NCI-H1092 (cell line): ENCODE measurements at places on chromosomes 13 and 19.

GRCh38 chr19:15432018-15432494 lies 13.3 kb upstream of the AKAP8L start:
- DNase-seq = no peak

- DNase-seq = no peak
Observed at GRCh38 chr19:21611659-21612402, 106.4 kb downstream of the ZNF429 start.

DNA sequence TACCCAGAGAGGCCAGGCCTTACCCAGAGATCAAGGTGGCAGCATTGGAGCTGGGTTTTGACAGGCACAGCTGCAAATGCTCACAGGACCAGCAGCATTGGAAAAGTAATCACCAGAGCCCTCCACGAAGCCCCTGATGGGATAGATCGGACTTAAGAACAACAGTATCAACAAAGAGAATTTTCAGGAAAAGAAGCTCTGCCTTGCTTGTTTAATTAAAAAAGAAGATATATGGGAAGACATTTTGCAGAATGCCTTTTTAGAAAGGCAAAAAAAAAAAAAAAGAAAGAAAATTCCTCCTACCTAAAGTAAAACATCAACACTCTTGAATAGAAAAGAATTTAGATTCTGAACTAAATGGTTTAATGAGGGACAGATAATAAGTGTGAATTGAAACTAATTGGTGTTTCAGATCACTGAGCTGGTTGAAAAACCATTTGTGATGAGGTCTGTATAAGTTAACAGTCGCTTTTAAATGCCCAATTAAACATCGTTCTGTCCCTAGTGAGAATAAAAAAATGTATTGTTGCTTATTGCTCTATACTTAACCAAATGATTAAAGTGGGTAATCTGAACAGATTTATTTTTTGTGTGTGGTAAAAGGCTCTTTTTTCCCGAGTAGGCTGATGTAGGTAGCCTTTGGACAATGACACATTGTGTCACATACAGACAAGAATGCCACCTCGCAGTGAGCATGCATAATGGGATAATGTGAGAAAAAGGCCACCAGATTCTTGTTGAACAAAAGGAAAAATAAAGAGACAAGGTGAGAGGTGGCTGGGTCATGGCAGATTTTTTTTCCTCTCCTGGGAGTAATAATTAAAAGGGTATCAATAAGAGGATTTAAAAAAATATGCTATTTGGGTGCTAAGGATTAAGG lies 93.0 kb upstream of the ARGLU1 start:
- DNase-seq = no peak

DNA sequence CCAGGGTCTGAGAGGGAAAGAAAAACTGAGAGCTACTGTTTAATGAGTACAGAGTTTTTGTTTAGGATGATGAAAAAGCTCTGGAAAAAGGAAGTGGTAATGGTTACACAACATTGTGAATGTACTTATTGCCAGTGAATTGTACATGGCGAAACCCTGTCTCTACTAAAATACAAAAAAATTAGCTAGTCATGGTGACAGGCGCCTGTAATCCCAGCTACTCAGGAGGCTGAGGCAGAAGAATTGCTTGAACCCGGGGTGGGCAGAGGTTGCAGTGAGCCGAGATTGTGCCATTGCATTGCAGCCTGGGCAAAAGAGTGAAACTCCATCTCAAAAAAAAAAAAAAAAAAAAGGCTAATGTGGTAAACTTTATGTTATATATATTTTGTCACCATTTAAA lies 96.3 kb downstream of the VWA8 start:
- no peak for DNase-seq

- DNase-seq = no peak
Observed at GRCh38 chr19:55179606-55180484, at the start of gene SYT5. SYT5 (minus strand) TSS chr19:55180289; CDS start chr19:55179041, 1,248 bp downstream.

GRCh38 chr13:113768018-113768905 lies 9.2 kb downstream of the TMEM255B start:
- DNase-seq = no peak

DNA sequence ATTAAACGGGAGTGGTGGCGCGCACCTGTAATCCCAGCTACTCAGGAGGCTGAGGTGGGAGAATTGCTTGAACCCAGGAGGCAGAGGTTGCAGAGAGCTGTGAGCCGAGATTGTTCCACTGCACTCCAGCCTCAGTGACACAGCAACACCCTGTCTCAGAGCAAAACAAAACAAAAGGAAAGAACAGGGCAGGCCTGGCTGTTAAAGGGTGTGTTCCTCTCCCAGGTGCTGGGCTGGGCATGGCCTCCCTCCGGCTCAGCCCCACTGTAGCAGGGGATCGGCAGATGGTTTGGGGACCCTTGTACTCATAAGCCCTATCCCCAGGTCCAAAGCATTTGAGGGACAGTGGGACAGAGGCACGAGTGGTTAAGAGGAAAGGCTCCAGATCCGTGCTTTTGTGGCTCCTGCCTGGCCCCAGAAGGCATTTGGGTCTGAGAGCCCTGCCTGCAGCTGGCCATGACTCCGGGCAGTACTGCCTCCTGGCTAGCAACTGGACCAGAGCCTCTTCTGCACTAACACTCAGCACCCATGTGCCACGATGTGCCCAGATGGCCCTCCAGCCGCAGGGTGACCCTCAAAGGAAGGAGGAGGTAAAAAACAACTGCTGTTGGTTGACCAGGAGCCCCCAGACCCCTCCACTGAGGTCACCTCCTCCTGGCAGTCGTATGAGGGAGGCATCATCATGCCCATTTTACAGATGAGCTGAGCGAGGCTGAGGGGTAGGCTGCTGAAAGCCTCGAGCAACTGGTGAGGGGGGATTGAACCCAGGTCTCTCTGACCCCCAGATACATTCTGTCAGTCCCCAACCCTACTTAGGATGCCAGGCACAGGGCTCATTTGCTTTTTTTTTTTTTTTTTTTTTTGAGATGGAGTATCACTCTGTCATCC lies 10.0 kb downstream of the RFX1 start:
- no peak for DNase-seq

DNA sequence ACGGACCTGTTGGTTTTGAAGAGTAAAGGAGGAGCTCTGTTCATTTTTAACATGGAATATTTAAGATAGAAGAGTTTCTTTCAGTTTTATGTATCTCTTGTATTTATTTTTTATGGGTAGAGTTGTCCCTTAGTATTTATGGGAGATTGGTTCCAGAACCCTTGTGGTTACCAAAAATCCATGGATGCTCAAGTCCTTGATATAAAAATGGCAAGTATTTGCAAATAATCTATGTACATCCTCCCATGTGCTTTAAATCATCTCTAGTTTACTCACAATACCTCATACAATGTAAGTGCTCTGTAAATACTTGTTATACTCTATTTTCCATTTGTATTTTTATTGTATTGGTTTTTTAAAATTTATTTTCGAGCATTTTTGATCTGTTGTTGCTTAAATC lies 63.1 kb downstream of the TM9SF2 start:
- no peak for DNase-seq

GRCh38 chr19:40933025-40933424 lies 51.0 kb upstream of the CYP2A7 start:
- DNase-seq = no peak

GRCh38 chr13:75514080-75514995 lies 23.3 kb downstream of the COMMD6 start:
- no peak for DNase-seq

- DNase-seq = no peak
Observed at GRCh38 chr13:65300220-65300619, 1929.9 kb downstream of the PCDH9 start.

- no peak for DNase-seq
Observed at GRCh38 chr19:50877338-50877737, 4.1 kb downstream of the KLK2 start.
